ENCODE measurements at places on chromosomes 12 and 14.

DNA sequence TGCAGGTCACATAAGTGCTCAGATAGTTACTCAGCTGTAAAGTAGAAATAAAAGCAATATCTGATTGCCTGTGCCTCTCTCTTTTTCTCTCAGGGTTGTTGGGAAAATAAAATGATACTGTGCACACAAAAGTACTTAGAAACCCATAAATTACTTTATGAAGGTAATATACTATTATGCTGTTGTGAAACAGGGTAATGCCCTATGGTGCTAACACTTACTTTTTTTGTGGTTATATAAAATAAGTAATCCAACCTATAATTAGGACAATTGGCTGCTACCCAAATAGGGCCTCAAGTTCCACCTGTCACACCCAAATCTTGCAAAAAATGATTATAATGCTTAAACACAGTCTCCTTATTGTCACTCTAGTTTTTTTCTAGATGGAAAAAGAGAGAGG is 50.6 kb downstream of the DAAM1 start:
- no peaks in the 10 kb centered on the region for H3K36me3 ChIP-seq
- H3K27ac ChIP-seq: no peak overlapping the region

GRCh38 chr12:49588281-49588680 is 17.2 kb downstream of the FAM186B start:
- H3K36me3 ChIP-seq: no peaks in the 10 kb centered on the region
- no peak overlapping the region for H3K27ac ChIP-seq
- no peaks in the 10 kb centered on the region for H3K4me1 ChIP-seq
- H3K4me3 ChIP-seq: no peak overlapping the region

GRCh38 chr14:106807493-106807892 is 1281.1 kb downstream of the TMEM121 start:
- H3K4me3 ChIP-seq: no peak overlapping the region
- H3K4me1 ChIP-seq: peaks cover 6% of the 10 kb centered on the region
- H3K36me3 ChIP-seq: no peaks in the 10 kb centered on the region

GRCh38 chr14:35287431-35288013 is 4.7 kb upstream of the PSMA6 start:
- no peak for DNase-seq
- peak overlapping the region; percentile 81 for H3K27ac ChIP-seq
- H3K36me3 ChIP-seq: peaks cover 4% of the 10 kb centered on the region
- H3K4me1 ChIP-seq: peaks cover 56% of the 10 kb centered on the region
- no peaks in the 10 kb centered on the region for H3K27me3 ChIP-seq
- no peak overlapping the region for H3K4me3 ChIP-seq

- DNase-seq: peak; percentile 90
- no peaks in the 10 kb centered on the region for H3K27me3 ChIP-seq
- H3K4me1 ChIP-seq: peaks cover 59% of the 10 kb centered on the region
- H3K36me3 ChIP-seq: no peaks in the 10 kb centered on the region
- H3K4me3 ChIP-seq: no peak overlapping the region
- peak overlapping the region; percentile 86 for H3K27ac ChIP-seq
Measured at GRCh38 chr14:55107766-55108554, 21.1 kb upstream of the LGALS3 start.

DNA sequence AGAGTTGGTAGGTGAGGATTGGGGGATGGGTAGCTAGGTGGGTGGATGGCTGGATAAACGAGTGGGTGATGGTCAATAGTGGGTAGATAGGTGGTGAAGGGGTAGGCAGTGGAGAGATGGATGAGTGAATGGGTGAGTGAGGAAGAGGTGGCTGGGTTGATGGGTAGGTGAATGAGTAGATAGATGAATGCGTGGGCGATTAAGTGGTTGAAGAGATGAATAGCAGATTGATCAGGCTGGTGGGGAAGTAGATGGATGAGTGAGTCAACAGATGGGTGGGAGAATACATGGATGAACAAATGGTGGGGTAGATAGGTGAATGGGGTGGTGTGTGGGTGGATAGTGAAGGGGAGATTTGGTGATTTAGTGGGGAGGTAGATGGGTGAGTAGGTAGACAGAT is 51.1 kb downstream of the SYNE3 start:
- peaks cover 25% of the 10 kb centered on the region for H3K4me1 ChIP-seq
- no peak overlapping the region for H3K27ac ChIP-seq
- DNase-seq: no peak
- no peaks in the 10 kb centered on the region for H3K27me3 ChIP-seq

- no peak overlapping the region for H3K4me3 ChIP-seq
- no peaks in the 10 kb centered on the region for H3K36me3 ChIP-seq
- H3K27ac ChIP-seq: no peak overlapping the region
- DNase-seq: no peak
- H3K4me1 ChIP-seq: no peaks in the 10 kb centered on the region
- H3K27me3 ChIP-seq: no peaks in the 10 kb centered on the region
Measured at GRCh38 chr12:16387919-16388318, 40.5 kb downstream of the MGST1 start.

DNA sequence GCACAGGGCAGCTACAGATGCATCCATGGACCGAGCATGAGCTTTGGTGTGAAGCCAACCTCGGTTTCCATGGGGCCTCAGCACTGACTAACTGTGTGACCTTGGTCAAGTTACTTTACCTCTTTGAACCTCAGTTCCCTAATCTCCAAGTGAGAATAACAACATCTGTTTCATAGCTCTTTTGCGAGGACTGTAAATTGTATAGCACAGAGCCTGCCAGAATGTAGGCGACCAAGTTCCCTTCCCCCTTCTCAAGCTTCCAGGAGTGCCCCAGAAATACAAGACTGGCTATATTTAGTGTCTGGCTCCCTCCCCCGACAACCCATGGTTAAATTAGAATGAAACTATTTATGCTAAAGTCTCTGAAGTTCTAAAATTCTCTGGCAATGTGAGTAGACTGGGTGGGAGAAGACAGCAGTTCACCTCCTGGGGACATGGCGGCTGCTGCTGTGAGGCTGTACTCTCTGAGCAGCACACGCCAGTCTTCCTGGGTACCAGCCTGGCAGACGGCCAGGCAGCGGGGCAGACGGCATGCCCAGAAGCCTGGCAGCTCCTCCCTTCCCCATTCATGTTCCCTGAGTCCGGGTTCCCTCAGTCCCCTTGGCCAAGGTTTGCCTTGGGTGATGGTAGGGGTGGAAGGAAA is 22.0 kb upstream of the TMED10 start:
- H3K4me1 ChIP-seq: peaks cover 7% of the 10 kb centered on the region
- H3K36me3 ChIP-seq: no peaks in the 10 kb centered on the region
- H3K4me3 ChIP-seq: no peak overlapping the region
- H3K27ac ChIP-seq: no peak overlapping the region

- no peaks in the 10 kb centered on the region for H3K4me1 ChIP-seq
- H3K36me3 ChIP-seq: no peaks in the 10 kb centered on the region
- H3K4me3 ChIP-seq: no peak overlapping the region
- H3K27me3 ChIP-seq: no peaks in the 10 kb centered on the region
Measured at GRCh38 chr12:132228476-132229192, 84.4 kb downstream of the NOC4L start.

- DNase-seq: no peak
- no peak overlapping the region for H3K27ac ChIP-seq
- H3K36me3 ChIP-seq: no peaks in the 10 kb centered on the region
Measured at GRCh38 chr14:53900499-53900898, 56.1 kb downstream of the BMP4 start.

GRCh38 chr12:90250766-90251165 is 542.1 kb upstream of the ATP2B1 start:
- H3K27me3 ChIP-seq: no peaks in the 10 kb centered on the region
- H3K4me1 ChIP-seq: peaks cover 21% of the 10 kb centered on the region
- H3K36me3 ChIP-seq: no peaks in the 10 kb centered on the region
- no peak overlapping the region for H3K4me3 ChIP-seq
- DNase-seq: no peak

- no peaks in the 10 kb centered on the region for H3K4me1 ChIP-seq
- no peaks in the 10 kb centered on the region for H3K36me3 ChIP-seq
- H3K4me3 ChIP-seq: no peak overlapping the region
- no peaks in the 10 kb centered on the region for H3K27me3 ChIP-seq
- DNase-seq: peak; percentile 56
- no peak overlapping the region for H3K27ac ChIP-seq
Measured at GRCh38 chr14:105605464-105606304, 79.3 kb downstream of the TMEM121 start.

DNA sequence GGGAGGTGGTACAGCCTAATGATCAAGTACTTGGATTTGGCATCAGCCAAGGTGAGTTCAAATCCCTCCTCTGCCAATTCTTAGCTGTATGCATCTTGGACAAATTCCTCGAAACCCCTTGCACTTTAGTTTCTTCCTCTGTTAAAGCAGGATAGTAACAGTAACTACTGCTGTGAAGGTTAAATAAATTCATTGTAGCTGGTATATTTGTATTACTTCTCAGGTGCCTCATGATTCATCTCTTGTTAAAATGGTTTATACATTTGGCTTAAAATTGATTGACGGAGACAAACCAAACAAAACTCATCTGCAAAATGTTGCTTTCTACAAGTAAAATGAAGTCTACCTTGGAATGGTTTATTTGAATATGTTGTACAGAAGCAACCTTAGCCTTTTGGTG is 2.3 kb upstream of the PTPRB start:
- no peak overlapping the region for H3K4me3 ChIP-seq
- H3K36me3 ChIP-seq: no peaks in the 10 kb centered on the region
- no peak for DNase-seq
- H3K27ac ChIP-seq: no peak overlapping the region

DNA sequence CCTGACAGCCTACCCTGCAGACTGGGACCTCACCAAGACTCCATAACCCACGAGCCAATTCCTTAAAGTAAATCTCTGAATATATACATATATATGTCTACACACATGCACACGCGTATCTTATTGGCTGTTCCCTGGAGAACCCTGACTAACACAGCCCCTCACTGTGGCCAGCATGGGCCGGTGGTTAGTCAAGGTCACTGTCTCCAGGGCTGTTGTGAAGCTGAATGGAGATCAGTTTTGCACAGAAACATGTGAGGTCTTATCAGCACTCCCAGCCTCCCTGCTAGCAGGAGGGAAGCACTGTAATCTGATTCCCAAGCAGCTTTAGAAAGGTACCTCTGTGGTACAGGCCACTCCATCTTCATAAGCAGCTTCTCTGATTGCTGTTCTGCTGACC is 46.6 kb upstream of the PLEKHG6 start:
- no peaks in the 10 kb centered on the region for H3K4me1 ChIP-seq
- no peak overlapping the region for H3K27ac ChIP-seq
- peak; percentile 11 for DNase-seq
- H3K27me3 ChIP-seq: no peaks in the 10 kb centered on the region
- H3K4me3 ChIP-seq: no peak overlapping the region

- no peak overlapping the region for H3K27ac ChIP-seq
- H3K4me1 ChIP-seq: no peaks in the 10 kb centered on the region
- no peaks in the 10 kb centered on the region for H3K27me3 ChIP-seq
- no peak overlapping the region for H3K4me3 ChIP-seq
- no peaks in the 10 kb centered on the region for H3K36me3 ChIP-seq
Measured at GRCh38 chr12:53719649-53720048, 7.6 kb downstream of the CALCOCO1 start.

DNA sequence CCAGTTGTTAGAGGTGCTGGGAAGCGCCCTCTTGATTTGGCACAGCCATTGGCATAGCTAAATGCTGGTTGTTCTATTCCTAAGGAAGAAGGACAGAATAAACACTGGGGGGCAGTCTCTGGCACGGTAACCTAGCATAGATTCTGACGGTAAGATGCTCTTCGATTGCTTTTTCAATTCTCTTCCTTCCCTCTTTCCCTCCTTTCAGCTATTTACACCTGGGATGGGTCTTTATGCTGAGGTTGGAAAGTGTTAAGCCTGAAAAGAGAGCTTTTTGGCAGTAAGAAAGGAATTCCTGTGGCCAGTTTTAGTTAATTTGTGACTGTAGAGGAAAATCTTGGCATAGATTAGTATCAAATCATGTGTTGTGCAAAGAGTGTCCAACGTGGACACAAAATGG is 162.8 kb downstream of the SNAPC1 start:
- H3K4me1 ChIP-seq: no peaks in the 10 kb centered on the region
- H3K27ac ChIP-seq: no peak overlapping the region
- H3K36me3 ChIP-seq: no peaks in the 10 kb centered on the region

- peaks cover 11% of the 10 kb centered on the region for H3K4me1 ChIP-seq
- H3K27me3 ChIP-seq: no peaks in the 10 kb centered on the region
Measured at GRCh38 chr14:77082356-77082755, 15.7 kb upstream of the CIPC start.

DNA sequence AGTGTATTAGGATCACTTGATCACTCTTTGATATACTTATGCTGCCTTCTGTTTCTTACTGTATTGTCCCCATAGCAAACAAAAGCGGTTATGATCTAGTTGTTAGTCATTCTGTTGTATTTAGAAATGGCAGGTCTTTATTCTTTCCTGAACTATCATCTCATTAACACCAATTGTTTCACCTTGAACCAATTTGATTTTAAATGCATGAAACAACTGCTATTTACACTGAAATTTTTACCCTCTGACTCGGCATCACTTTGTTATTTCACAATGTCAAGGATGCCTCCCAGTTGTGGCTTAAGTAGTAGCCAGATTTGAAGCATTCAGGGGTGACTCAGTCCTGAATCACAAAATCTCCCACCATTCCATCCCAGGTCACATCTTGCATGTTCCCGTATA is 303.5 kb downstream of the EGLN3 start:
- H3K36me3 ChIP-seq: no peaks in the 10 kb centered on the region
- no peaks in the 10 kb centered on the region for H3K27me3 ChIP-seq
- DNase-seq: no peak

DNA sequence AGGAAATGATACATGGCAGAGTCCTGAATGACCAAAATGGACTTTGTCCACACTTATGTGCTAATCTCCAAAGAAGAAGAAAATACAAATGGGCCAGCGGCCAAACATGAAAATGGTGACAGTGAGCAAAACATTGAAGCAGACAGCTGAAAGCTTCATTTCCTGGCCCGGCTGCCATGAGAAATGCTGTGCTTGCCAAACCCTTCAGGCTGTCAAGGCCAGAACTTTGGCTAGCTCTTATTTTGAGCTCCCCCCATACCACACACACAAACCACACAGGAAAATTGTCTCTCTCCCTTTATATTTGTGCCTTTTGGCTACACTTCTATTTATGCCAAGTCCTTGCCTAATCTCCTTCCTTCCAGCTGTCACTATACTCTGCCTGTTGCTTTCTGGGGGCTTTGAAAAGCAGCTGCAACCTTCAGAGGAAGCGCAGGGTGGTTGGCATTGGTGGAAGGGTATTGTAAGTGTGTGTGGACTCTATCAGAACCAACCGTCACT is 323.8 kb downstream of the RAD51B start:
- no peaks in the 10 kb centered on the region for H3K27me3 ChIP-seq
- no peaks in the 10 kb centered on the region for H3K4me1 ChIP-seq
- DNase-seq: no peak
- no peaks in the 10 kb centered on the region for H3K36me3 ChIP-seq
- H3K4me3 ChIP-seq: no peak overlapping the region
- H3K27ac ChIP-seq: peak overlapping the region; percentile 68

GRCh38 chr14:98940693-98941437 is 331.1 kb downstream of the BCL11B start:
- H3K27ac ChIP-seq: no peak overlapping the region
- no peak for DNase-seq
- H3K36me3 ChIP-seq: no peaks in the 10 kb centered on the region
- H3K4me1 ChIP-seq: no peaks in the 10 kb centered on the region
- H3K27me3 ChIP-seq: no peaks in the 10 kb centered on the region
- no peak overlapping the region for H3K4me3 ChIP-seq

Data from spleen (tissue), 13 donors.